ENCODE measurements at places on chromosomes 12 and 14.
A peak's percentile ranks its signal among the peaks of the same experiment; 100 is the strongest.

DNA sequence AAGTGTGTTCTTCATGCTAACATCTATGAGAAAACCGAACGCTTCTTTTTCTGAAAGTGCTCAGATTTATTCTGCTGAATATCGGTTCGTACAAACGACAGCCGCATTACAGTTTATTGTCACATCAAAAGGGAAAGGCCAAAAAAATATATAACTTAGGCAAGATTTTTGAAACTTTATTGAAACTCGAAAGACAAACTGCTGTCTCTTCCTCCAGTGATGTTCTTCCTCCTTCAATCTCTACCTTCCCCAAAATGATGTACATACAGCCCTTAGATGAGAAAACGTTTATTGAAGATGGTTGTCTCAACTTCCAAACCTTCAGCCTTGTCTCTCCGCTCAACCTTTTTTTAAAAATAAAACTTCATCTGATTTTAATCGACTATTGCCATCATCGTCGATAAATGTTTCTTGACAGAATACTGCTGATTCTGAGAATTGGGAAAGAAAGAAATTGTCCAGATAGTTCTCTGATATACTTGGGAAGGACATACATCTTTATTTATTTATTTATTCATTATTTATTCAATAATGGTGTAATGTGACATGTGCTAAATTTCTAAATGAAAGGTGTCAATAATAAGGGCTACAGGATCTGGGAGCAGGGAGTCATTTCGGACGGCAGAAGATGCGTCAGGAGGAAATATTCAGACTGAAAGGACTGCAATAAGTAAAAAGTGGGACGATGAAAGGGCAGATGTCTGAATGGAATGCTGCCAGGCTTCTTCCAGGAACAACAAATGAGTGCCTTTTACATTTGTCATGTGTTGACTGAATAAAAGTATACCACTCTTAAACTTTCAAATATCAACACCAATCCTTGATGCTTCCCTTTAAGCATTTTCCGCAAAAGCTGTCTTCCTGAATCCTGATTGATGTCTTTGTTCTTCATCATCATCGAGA lies 817 bp upstream of the MDM1 start:
- no peak for DNase-seq

DNA sequence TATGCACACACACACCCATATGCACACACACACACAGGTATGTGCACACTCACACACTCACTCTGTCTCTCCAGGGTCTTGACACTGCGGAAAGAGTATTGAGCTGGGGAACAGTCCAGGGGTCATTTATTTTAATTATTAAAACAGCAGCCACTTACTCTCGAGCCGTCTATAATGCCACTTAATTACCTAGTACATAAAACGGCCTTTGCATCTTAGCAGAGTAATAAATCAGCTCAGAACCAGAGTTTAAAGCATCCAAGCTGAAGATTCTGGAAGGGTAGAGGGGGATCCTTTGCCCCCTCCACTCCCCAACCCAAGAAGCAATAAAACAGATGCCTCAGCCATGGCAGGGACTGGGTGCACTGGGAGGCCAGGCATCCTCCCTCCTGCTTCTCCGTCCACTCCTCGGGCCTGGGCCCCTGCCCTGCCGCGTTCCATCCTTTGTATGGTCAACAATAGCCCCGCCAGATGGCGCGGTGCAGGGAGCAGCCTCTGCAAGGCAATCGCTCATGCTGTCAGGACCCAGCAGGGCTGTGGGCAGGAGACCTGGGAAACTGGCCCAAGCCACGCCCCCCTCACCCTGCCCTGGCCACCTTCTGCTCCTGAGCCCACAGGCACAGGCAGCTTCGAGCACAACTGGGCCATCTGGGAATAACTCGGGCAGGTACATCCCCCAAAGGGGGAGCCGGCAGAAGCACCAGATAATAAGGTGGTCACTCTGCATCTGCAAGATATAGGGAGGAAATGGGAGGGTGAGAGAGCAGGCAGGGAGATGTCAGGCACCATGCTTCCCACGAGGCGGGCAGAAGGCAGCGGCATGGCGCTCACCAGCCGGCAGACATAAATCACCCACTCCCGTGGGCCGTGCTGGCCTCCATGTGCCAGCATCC lies 40.9 kb downstream of the CCDC85C start:
- DNase-seq, result peak; percentile 89

DNA sequence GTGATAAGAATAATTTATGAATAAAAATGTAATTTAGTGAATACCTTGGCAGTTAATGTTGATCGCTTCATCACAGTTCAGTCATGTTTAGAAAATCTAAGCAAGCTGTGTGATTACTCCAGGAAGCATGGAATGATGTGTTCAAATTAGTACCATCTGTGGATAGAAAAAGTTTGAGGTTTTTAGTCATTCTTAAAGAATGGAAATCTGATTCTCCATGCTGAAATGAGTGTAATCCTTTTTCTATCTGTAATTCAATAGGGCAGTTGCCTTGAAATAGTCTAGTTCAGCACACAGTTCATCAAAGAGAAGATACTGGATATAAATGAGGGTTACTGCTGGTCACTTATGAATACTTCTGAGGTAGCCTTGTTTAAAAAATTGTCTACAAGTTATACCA lies 127.2 kb upstream of the MYF6 start:
- no peak for DNase-seq

- no peak for DNase-seq
Measured at GRCh38 chr12:91040096-91040755, 17.6 kb downstream of the KERA start.

DNA sequence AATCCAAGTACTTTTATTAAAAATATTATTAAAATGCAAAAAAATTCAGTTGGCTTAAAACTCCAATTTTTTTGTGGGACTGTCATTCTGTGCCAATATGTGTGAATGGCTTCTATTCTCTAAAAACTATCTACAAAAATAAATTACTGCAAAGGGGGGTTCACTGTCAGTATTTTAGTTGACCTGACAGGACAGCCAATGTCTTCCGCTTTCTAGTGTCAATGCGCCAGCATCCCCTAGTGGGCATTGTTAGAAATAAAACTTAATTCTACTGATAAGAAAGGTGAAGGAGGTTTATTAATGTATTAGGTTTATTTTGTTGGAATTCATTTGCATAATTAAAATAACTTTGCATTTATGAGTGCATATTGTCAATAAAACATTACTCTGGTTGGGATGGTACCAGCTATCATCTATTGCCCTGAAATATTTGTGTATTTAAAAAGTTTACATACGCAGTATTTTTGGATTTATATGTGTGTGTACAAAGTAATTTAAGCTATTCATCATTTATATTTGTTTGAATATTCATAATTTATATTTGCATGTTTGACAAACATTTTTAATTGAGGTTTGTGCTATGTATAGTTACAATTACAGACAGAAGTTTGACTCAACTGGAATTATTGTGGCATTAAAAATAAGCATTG lies 527.2 kb downstream of the FLRT2 start:
- DNase-seq, result peak; percentile 32

DNA sequence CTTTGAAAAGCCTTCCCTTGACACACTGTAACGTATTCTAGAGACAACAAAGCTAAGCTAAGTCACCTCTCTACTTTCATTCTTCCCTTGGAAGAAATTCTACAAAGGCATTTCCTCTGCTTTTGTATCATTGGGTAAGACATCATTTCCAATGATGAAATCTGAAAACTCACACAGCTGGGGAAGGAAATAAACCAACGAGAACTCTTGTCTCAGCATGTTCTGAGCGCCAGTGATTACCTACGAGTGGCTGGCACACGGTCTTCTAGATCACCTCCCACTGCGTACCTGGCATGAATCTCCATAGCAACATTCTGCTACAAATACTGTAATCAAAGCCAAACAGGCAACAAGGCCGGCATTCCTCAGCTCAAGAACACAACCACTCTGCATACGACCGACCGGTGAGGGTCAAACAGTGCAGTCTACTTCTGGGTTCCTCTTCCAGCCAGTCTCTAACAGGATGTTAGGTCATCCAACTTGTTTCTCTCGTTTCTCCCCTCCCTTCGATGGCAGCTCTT lies 7.6 kb downstream of the VPS37B start:
- DNase-seq, result peak; percentile 94

DNA sequence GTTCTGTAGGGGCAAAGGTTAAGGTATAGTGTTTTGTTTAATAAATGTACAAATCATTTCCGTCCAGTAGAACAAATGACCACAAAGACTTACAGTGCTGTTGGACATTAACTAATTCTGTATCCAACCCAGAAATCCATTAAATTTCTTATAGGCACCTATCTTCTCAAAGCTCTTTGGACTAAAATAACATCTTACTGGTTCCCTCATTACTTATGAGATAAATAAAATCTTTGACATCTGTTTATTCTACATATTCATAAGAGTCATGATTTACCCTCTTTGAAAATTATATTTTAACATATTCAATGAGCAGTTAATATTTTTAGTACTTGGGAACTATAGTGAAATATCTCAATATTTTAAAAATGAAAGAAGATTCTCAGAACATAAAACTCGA lies 102.7 kb upstream of the G2E3 start:
- DNase-seq, result no peak

GRCh38 chr12:114686426-114686772 lies 2.4 kb upstream of the TBX3 start:
- no peak for DNase-seq

DNA sequence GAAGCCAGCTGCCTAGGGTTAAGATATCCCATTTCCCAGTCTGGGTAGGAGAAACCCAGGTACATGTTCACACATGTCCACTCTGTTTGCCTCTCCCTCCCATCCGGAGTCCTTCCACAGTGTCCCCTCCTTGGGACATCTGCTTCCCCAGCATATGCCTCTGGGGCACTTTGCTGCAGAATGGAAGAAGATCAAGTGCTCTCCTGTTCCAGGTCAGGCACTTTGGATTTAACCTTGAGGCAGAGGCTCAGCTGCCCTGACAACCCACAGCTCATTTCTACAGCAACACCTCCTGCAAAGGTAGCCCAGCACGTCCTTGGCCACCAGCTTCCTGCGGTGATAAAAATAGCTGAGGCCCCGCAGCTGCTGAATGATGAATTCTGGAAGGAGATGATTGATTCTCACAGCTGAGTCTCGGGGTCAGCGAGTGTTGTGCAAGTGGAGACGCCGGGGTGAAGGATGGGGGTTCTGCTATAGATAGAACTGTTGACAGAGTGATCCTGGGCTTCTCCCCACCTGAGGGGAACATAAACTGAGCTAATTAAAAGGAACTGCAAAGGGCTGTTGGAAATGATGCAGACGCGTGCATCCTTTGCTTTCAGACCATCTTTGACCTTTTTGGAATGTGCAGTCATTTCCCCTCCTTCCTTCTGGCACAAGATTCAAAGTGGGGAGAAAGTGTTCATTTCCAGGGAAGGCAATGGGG lies 145.0 kb downstream of the SLC38A6 start:
- DNase-seq, result peak; percentile 60

- DNase-seq, result no peak
Measured at GRCh38 chr12:16148938-16149337, 128.5 kb downstream of the SLC15A5 start.

DNA sequence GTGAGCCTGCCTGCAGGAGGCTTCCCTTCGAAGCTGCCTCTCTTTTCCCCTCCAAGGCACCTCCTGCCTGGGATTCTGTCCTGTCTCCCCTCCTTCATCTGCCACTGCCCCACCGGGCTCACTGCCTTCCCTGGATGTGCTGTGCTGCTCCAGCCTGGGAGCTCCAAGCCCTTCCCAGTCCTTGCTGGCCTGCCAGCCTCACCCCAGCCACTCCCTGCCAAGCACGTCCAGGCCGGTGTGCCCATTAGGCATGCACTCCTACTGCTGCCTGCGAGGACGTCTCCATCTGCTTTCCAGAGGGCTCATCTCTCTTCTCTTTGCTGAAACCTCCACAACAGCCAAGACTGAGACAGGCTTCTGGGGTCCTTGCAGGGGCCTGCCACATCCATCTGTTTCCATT lies 8.4 kb upstream of the SLC25A47 start:
- no peak for DNase-seq

DNA sequence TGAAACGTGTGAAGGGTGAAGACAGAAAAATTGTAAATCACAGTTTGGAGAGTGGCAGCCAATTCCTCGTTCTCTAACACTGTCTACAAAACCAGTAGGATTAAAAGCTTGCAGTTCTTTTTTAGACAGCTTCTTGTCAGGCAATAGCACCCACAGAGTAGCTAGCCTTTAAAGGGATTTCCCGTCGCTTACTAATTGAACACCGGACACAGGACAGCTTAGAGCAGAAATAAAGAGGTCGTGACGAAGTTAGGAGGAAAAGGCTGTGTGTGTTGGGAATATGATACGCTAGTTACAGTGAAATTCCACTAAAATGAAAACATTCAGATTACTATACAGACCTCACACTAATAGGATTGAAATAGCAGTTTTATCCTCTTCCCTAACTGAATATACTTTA lies 149.1 kb upstream of the FLRT2 start:
- DNase-seq, result no peak

DNA sequence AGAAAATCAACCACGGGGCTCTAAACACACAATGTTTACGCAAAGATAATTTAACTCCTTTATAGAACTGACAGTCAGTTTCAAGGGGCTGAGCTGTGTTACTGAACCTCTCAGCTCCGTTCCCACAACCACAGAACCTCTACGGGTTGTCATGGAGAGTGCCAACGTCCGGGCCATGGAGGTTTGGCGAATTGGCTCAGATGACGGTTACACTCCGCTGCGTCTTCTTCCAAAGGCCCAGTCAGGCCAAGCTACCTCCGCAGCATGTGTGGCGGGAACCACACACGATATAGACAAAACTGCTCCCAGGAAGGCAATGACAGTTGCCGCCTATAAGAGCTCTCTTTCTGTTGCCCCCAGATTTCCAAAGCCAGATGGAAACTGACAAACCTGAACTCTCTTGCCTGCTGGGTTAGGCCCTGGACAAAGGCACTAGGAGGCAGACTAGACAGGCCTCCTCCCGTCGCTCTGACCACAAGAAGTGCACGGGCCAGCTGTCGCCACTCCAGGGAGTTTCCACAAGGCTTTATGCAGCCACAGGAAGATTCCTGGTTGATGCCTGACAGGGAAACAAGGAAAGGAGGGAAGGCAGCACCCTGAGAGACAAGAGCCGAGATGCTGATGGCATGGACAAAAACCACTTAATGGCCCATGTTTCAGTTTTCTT lies 30.3 kb downstream of the CCDC88C start:
- peak; percentile 70 for DNase-seq

- no peak for DNase-seq
Measured at GRCh38 chr12:65016881-65017650, 104.0 kb downstream of the WIF1 start.

- no peak for DNase-seq
Measured at GRCh38 chr12:32047357-32048212, 59.1 kb upstream of the BICD1 start.

- DNase-seq, result no peak
Measured at GRCh38 chr12:64430886-64431285, 21.0 kb upstream of the TBK1 start.

DNA sequence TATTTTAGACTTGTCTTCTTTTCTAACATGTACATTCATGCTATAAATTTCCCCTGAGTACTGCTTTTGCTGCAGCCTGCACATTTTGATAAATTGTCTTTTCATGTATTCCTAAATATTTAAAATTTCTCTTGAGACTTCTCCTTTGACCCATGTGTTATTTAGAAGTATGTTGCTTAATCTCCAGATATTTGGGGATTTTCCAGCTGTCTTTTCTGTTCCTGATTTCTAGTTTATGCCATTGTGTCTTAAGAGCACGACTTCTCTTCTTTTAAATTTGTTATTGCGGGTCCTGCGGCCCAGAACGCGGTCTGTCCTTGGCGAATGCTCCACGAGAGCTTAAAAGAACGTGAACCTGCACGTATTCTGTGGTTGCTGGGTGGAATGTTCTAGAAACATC lies 136.4 kb downstream of the KIF26A start:
- DNase-seq, result no peak

GRCh38 chr12:56930241-56930640 lies 4.0 kb downstream of the SDR9C7 start:
- no peak for DNase-seq

Data from NCI-H510A treated with DMSO at 0.1 percent for 48 hours (cell line).